Mesangial cell (primary cell): ENCODE measurements at places on chromosomes 7 and 10. TPM values are rescaled to one million over a fixed set of nuclear protein-coding genes. Genes with fewer than 3 reads are reported as not detected.

The GIMAP7 gene
- not detected in 2 replicates for total RNA-seq

The KLF6 gene
- 63.8 and 80.8 TPM in 2 replicates for total RNA-seq

The CYP3A4 gene
- total RNA-seq, result under 0.01 TPM in 1 of 2 replicates, not detected in the other

The MALRD1 gene
- 0.13 TPM in 1 of 2 replicates, not detected in the other for total RNA-seq

The SPDYE8 gene
- not detected in 2 replicates for total RNA-seq
